ENCODE measurements at places on chromosomes 5 and 9. TPM values are rescaled to one million over a fixed set of nuclear protein-coding genes. Genes with fewer than 3 reads are reported as not detected.
A peak's percentile ranks its signal among the peaks of the same experiment; 100 is the strongest.

- no peak for DNase-seq
These were observed 24.2 kb upstream of the KIF12 start for GRCh38 chr9:114123031-114123977.

DNA sequence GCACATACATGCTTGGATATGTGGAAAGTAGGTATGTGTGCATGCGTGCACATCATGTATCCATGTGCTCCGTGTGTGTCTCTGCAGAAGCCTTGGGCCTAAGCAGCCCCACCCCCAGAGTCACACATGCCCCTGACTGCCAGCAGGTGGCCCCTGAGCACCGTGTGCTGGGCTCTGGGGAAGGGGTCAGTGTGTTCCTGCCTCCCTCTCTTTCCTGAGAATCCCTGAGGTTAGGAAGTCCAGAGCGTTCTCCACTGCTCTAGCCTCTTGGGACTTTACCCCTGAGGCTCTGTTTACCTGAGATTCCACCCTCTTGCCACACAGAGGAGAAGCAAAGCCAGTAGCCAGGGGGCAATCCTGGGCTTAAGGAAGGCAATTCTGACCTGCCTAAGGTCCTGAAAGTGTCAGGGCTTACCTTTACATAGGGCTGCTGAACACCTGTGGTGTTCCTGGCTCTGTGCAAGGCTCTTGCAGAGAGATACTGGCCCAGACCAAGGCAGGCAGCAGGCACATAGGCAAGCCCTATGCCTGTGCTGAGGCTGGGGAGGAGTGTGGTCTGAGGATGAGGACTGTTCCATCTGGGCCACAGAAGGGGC, 207.3 kb downstream of the TMEM38B start:
- DNase-seq, result peak; percentile 56

DNA sequence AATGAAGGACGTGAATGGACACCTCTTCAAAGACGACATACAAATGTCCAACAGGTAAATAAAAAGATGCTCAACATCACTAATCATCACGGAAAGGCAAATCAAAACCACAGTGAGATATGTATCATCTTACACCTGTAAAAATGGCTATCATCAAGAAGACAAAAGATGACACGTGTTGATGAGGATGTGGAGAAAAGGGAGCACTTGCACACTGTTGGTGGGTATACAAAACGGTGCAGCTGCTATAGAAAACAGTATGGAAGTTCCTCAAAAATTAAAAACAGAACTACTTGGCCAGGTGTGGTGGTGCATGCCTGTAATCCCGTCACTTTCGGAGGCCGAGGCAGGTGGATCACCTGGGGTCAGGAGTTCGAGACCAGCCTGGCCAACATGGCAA, 47.9 kb downstream of the STK10 start:
- DNase-seq, result no peak

DNA sequence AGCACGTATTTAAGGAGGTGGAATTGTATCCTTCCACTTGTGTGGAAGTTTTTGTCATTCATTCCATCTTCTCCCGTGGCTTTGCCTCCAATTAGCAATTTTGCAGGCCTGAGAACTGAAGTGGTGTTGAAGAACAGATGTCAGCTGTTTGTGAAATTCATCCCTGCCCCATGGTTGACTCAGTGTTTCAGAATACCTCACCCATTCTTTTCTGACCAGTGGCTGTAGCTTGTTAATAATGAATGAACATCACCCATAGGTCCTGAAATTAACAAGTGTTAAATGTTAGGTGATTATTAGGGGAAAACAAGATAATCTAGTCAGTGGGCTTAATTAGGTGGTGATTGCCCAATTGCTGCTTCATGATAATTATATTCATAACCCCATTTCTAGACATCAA, 11.7 kb downstream of the ZNF462 start:
- DNase-seq, result no peak

DNA sequence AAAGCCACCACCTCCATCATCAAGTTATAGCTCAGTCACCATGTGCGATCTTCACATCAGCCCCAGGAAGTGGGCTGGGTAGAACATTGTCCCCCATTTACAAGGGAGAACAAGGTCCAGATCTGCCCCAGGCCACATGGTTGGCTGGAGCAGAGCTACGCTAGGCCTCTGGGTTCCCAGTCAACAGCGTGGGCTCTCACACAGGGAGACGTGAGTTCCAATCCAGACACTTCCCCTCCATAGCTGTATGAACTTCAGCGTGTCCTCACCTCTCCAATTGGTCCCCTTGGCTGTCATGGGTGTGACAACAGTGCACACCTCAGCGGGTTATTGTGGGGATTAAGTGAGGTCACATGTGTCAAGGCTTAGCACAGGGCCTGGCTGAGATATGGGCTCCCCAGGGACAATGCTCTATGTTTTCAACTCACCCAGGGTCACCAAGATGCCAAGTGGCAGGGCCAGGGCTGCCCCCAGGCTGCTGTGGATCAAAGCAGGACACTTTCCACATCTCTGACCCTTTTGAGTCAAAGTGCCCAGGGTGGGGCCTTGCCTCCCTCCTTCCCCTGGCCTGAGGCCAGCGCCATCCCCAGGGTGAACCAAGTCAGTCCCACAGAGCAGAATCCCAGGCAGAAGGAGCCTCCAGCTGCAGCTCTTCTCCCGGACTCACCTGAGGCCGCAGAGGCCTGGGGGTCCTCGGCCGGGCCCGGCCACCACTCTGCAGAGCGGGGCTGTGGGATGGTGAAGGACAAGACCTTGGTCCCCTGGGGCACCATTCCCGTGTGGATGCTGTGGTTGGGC, 19.8 kb downstream of the AKNA start:
- DNase-seq, result no peak

GRCh38 chr5:88686726-88687125, 196.3 kb downstream of the MEF2C start:
- no peak for DNase-seq

DNA sequence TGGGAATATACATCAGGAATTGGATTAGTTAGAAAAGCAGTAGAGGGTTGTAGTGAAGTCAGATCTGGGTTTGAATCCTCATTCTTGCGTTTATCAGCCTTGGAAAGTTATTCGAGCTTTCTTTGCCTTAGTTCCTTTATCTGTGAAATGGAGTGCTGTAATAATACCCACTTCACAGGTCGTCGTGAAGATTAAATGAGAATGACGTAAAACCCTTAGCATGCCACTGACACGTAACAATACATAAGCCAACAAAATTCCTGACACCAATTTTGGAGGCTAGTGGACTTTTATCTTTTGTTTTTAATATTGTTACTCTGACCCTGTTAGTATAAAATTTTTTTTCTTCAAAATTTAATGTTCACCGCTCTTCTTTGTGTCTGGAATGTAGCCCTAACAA, 3.4 kb downstream of the SKP2 start:
- DNase-seq, result no peak

- DNase-seq, result no peak
These were observed 7.7 kb upstream of the SCGB3A1 start for GRCh38 chr5:180598797-180599589.

DNA sequence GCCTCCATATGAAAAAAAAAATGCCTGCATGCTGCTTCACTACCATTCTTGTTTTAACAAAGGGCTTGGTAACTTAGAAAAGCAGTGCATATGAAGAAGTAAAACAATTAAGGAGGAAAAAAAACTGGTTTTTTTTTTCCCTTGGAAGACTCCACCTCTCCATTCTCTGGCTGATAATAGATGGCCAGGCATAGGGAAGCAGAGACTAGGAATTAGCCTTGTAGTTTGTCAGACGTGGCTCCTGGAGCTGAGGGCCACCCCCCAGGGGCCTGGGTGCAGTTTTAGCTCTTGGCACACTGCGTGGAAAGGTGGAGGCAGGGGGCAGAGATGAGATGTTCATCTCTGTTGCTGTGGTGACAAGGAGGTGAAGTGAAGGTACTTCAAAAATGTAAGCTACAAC, 42.7 kb downstream of the WDR36 start:
- no peak for DNase-seq

DNA sequence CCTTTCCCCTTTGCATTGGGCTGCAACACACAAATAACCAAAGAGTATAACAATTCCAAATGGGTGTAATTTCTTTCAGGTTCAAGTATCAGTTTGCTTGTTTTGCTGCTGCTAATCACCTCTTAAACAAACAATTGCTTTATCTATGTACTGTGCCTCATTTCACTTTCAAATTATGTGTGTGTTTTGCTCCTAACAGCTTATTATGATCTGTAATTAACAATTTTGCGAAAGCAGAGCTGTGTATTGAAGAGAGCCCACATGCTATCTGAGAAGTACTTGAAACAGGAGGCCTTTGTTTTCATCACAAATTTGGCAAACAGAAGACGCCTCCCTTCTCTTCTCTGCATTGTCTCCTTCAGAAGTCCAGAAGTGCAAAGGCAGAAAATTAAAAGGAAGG, 312.0 kb downstream of the TLE1 start:
- no peak for DNase-seq

- no peak for DNase-seq
These were observed 83.8 kb upstream of the FCN1 start for GRCh38 chr9:135001526-135001925.

GRCh38 chr9:75142202-75142601, 53.9 kb downstream of the OSTF1 start:
- no peak for DNase-seq

- no peak for DNase-seq
These were observed at the start of gene ST8SIA4 for GRCh38 chr5:100903039-100903887. TSS of gene ST8SIA4 (minus strand) at chr5:100903282. CDS start at chr5:100902955, 327 bp downstream.

DNA sequence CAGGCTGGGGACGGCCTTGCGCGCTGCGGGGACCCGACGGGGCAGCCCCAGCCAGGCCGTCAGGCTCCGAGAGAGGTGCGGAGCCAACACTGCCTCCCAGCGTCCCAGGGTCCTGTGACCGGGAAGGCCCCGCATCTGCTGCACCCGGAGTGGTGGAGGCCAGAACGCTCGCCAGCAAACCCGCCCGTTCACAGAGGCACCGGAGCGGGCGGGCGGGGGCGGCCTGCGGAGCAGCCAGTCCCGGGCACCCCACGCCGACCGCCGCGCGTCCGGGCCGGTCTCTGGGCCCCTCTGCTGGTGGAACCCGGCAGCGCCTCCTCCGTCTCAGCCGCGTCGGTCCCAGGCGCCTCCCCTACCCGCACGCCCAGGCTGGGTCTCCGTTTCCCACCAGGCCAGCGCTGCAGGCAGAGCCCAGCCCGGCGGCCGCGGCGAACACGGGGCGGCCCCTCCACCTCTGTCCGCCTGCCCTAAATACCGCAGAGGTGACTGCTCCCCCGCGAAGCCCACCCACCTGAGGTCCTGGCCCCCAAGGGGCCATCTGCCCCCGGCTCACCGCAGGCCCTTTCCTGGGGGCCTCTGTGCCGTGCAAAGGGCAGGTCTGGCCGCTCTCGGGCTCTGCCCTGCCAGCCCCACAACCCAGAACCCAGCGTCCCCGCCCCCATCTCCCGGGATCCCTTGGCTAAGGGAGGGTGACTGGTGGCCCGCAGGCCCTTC, 15.9 kb downstream of the EXD3 start:
- DNase-seq, result peak; percentile 49

DNA sequence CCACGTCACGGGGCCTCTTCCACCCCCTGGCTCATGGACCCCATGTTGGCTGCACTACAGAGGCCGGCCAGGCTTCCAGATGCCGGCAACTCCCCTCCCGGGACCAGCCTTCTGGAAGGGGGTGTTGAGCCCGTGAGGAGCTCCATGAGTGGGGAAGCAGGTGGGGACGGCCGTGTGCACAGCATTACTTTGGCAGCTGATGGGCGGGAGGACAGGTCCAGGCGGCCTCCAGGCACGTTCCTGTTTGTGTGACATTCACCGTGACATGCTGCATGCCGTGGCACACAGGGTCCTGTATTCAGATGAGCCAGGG, 29.1 kb upstream of the ABO start:
- no peak for DNase-seq

ABCA1 gene
- polyA plus RNA-seq, result 17.5 TPM

SLC23A1 gene
- polyA plus RNA-seq, result 16.8 TPM

GRXCR2 gene
- polyA plus RNA-seq, result not detected

PSAT1 gene
- polyA plus RNA-seq, result 67.9 TPM

HTR4 gene
- polyA plus RNA-seq, result 0.17 TPM

SPATA31C1 gene
- polyA plus RNA-seq, result 0.63 TPM

KCNN2 gene
- polyA plus RNA-seq, result 6.3 TPM

GRM6 gene
- 0.57 TPM for polyA plus RNA-seq

AJM1 gene
- polyA plus RNA-seq, result 0.71 TPM

CMYA5 gene
- polyA plus RNA-seq, result 19.1 TPM

PLAC8L1 gene
- 1.1 TPM for polyA plus RNA-seq

SLCO6A1 gene
- polyA plus RNA-seq, result not detected

WDR41 gene
- polyA plus RNA-seq, result 56.8 TPM

DDX31 gene
- 16.5 TPM for polyA plus RNA-seq

PSIP1 gene
- polyA plus RNA-seq, result 241 TPM

ZNF354B gene
- polyA plus RNA-seq, result 23.8 TPM

Measured in left renal pelvis (tissue), 4 donors.